ENCODE measurements at places on chromosomes 4 and X.
A peak's percentile ranks its signal among the peaks of the same experiment; 100 is the strongest.

GRCh38 chr4:52956691-52957090 is 94.6 kb downstream of the RASL11B start:
- no peak for DNase-seq

GRCh38 chr4:67451464-67451863 is 93.8 kb downstream of the CENPC start:
- no peak for DNase-seq

GRCh38 chrX:54817220-54817820 is 9.8 kb downstream of the MAGED2 start:
- DNase-seq, result no peak

DNA sequence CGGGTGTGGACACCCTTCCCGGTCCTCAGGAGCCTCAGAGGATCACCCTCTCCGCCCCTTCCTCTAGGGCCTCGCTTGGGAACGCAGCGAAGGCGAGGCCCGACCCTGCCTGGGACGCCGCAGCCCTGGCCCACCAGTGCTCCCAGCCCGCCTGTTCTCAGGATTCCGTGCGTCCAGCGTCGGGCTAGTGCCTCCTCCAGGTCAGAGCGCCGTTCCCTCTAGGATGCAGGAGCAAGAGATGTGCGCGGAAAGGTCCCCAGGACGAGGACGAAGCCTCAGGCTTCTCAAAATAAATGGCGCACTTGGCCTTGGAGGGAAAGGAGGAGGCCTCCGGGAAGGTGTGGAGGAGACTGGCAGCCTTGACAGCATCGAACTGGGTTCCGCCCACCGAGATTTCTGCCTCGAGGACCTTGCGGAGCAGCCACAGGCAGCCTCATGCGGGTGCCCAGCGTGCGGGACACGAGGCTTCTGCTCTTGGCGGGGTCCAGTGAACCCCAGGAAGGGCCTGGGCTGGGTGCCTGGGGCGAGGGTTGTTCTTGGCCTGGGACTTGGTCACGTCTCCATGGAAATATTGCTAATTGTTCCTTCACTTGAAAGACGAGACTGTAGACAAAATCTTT is 35.1 kb downstream of the PITX2 start:
- DNase-seq, result no peak

DNA sequence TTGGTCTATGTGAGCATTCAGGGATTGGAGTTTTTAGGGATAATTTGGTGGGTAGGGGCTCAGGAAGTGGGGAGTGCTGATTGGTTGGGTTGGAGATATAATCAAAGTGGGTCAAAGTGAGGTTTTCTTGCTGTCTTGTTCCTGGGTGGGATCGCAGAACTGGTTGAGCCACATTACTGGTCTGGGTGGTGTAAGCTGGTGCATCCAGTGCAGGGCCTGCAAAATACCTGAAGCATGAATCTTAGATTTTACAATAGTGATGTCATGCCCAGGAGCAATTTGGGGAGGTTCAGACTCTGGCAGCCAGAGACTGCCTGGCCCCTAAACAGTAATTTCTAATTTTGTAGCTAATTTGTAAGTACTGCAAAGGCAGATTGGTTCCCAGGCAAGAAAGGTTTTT is 665.6 kb upstream of the PRKX start:
- no peak for DNase-seq

DNA sequence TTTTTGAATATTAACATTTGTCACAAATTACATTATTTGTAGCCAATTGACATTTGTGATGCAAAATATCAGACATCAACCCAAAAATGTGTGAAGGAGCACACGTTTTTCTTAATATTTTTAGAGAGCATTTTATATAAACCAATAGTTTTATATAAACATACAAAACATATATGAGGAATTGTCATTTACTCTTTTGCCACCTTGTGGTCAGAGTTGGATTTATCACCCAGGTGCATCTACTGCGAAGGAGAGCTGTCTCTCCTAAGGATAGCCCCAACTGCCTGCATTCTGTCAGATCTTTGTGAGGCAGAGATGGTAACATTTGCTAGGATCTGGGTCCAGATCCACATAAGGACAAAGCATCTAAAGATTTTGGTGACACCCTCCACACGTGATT is 2.5 kb upstream of the USP27X start:
- DNase-seq, result peak; percentile 3

GRCh38 chr4:1676605-1677525 is 7.2 kb downstream of the FAM53A start:
- no peak for DNase-seq

GRCh38 chrX:27519226-27519625 is 56.1 kb upstream of the PPP4R3C start:
- DNase-seq, result no peak
